NCI-H1417 (cell line): ENCODE measurements at places on chromosomes 7 and 10.

GRCh38 chr7:74443543-74444247, 10.0 kb upstream of the GTF2IRD1 start:
- no peak for DNase-seq

DNA sequence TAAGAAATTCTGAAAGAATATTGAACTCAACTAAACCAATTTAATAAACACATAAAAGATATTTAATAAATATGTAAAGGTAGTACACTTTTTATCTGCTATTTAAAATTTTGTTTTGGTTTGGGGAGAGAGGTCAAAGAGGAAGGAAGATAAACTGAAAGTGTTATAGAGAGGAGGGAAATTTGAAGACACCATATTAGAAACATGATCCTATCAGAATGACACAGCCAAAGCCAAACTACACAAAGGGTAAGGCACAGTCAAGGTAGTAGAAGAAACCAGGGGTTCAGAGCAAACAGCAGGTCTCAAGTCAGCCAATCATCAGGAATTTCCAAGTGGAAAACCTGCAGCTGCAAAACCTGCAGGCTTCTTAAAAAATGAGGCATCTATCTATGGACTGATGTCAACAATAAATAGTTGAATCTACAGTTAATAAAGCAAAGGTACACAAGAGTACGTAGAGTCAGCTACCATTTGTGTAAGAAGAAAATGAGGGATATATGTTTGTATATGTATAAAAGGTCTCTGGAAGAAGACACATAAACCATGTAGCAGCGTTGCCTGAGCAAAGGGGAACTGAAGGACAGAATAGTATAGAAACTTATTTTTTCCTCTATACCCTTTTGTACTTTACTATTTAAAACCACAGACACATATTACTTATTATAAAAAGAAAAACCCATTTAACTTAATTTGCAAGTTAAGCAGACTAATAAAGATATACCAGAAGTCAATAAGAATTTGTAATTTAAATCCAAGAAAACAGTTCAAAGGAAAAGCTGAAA, 10.0 kb downstream of the ZNF800 start:
- DNase-seq: no peak

DNA sequence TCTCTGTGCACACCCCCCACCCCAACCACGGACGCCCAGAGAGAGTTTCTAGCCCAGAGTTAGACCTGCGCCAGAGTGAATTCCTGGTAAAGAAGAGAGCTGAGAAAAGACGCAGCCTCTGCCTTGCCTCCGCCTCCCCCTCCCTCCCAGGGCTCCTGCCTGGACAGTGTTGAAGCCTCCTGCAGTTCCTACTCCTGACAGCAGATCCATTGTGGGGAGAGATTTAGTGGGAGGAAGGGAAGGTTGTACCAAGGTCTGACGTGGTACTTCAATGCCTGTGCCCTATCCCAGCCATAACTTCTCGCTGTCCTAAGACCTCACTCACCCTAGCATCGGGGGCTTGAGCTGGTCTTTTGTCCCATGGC, 952 bp downstream of the SRRM3 start:
- peak; percentile 27 for DNase-seq

DNA sequence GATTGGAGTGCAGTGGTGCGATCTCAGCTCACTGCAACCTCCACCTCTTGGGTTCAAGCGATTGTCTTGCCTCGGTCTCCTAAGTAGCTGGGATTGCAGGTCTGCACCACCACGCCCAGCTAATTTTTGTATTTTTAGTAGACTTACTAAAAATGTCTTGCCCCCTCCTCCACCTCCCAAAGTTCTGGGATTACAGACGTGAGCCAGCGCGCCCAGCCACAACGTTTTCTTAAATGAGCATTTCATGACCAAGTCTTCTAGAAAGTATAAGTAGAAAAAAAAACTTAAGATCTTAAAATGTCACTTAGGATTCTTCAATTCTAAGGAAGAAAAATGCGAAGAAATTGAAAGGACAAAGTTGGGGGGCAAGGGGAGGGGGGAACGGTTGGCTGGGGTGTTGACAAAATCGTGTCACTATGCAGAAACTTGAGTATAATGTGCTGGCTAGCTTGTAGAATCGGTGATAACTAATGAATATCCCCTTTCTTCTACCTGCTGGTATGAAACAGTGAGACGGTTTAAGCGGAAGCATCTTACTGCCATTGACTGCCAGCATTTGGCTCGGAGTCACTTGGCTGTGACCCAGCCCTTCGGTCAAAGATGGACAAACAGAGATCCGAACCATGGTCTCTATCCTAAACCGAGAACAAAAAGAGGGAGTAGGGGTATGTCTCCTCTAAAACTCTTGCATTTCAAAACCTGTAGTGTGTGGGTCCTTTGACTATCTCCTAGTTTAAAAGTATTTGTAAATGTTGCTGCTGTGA, 12.7 kb downstream of the FBH1 start:
- no peak for DNase-seq

GRCh38 chr7:23347033-23347681, 48.0 kb downstream of the MALSU1 start:
- no peak for DNase-seq

DNA sequence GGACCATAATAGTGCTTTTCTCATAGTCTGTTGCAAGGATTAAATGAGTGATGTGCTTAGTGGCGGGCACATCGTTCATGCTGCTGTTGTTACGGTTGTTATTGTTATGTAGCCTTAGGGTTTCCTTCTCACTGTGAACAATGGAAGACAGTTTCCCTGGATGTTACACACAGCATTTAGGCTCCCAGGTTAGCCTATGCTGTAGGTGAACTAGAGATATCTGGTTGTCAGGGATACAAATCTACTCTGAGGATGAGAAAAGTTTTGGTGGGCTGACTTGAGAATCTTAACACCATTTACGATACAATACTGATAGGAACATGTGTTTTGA, 14.7 kb downstream of the SH3PXD2A start:
- DNase-seq: no peak

DNA sequence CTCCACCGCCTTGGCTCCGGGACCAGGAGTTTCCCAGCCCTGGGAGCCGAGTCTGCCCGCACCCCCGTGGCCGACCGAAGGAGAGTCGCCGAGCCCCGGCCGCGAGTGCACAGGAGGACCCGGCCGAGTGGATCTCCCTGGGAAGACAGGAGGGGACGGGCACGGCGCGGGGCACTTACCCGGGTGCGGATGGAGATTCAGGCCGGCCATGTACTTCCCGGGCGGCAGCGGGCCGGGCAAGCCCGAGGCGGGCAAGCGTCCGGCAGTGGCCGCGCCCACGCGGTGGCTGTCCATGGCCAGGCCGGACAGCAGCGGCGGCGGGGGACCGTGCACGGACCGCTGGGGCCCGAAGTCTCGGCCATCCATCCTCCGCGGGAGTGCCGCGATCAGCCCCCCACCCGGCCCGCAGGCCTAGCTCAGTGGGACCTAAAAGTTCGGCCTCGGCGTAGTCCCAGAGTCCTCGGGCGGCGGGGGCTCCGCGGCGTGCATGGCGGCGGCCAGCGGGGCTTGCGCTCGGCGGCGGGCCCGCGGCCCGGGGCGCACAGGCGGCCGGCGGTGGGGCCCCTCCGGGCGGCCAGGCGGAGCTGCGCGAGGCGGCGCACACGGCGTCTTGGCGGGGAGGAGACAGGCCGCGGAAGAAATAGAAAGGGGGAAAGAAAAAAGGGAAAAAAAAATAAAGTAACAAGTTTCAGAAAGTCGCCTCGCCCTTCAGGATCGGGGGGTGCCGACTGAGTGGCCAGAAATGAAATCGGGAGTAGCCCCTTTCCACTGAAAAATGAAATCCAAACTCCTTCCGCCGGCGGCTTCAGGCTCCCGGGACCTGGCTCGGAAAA, 2.5 kb downstream of the TNRC18 start:
- DNase-seq: peak; percentile 34

DNA sequence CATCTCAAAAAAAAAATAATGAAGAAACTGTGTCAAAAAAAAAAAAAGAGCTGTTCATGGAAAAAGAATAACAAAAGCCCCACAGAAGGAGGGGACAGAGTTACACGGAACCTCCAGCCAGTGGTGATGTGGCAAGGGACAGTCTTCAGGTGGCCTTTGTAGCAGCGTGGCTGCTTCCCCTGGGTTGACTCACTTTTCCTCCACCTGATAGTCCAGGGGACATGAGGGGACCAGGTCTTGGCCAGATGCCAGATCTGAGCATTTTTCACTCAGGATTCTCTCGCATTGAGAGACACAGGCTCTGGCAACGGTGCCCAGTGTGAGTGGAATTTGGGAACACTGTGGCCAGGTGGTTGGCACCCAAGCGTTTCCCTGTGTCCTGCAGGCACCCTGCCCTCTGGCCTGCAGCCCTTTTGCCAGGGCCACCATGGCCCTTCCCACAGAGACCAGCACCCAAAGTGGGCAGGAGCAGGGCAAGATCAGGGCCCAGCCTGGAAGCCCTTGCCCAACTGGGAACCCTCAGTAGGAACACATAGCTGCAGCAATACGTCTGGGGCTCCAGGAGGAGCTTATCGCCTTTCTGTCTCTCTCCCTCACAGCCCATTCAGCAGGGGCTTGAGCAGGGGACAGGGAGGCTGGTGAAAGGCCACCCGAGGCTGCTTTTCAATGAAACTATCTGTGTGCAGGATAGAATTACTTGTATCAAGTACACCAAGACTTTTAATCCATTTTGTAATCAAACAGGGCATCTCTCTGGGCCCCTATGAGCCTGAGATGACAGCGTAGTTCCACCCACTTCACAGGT, 159.1 kb downstream of the UBE2H start:
- DNase-seq: no peak
